GM03348 (cell line): ENCODE measurements at places on chromosomes 7 and 10.

- DNase-seq, result peak; percentile 95
These were observed 92.0 kb upstream of the INSIG1 start for GRCh38 chr7:155205368-155206317.

- DNase-seq, result peak; percentile 2
These were observed 21.6 kb upstream of the GRID1 start for GRCh38 chr10:86388119-86388704.

DNA sequence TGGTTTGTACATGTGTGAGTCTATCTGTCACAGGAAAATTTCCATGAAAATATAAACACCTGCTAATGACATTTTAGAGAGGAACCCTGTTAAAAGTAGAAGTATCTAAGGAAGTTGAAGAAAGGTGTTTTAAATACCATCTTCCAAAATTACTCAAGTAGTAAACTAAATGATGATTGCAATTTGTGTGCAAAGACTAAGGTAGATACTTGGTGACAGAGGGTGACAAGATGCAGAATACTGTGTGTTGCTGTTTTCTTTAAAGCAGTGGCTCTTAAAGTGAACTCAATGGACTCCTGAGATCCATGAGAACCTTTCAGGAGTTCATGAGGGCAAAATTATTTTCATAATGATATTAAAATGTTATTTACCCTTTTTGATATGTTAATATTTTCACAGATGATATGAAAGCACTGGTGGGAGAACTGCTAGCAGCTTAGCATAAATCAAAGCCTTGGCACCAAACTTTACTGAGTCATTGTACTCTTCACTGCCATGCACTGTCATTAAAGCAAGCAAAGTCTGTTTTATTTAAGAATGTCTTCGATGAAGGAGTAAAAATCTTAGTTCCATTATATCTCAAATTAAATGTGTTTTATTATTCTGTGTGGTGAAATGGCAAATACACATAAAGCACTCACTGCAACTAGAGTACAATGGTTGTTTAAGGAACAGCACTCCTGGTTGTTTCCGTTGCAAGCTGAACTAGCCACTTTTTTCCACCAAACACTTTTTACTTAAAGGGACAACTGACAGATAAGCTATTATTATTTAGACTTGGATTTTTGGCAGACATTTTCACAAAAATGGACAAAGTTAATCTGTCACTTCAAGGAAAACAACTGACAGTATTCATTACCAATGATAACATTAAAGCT lies 133.7 kb downstream of the LRRN3 start:
- no peak for DNase-seq

DNA sequence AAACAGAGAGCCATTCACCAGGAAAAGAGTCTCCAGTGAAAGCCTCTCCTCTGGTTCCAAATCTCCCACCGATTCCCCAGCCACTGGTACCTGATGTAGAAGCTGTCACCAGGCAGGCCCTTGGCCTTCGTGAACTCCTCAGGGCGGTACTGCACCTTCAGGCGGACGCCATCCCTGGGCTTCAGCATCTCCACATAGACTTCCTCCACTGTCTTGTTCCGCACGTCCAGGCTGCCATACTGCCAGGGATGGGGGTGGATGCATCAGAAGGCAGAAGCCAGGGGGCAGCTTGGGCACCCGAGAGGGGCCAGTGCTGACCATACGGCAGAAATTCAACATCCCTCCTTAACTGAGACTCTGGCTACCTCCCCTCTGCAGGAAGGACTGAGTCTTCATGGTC lies 118.8 kb downstream of the DLG5 start:
- no peak for DNase-seq

DNA sequence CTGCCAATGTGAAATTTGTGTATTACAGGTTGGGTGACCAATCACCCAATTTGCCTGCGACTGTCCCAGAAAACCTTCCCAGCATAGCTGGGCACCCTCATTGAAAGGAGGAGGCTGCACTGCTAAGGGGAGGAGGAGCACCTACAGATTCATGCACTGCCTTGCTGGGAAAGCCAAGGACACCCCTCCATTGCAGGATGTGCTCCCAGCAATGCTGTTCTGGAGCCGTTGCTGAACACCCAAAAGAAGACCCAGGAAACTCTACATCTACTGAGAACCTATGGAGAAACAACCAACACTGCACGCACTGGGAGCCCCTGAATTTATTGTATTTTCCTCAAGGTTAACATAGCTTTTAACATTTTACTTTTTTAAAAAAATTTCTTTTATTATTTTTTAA lies 238.2 kb upstream of the GRB10 start:
- no peak for DNase-seq

DNA sequence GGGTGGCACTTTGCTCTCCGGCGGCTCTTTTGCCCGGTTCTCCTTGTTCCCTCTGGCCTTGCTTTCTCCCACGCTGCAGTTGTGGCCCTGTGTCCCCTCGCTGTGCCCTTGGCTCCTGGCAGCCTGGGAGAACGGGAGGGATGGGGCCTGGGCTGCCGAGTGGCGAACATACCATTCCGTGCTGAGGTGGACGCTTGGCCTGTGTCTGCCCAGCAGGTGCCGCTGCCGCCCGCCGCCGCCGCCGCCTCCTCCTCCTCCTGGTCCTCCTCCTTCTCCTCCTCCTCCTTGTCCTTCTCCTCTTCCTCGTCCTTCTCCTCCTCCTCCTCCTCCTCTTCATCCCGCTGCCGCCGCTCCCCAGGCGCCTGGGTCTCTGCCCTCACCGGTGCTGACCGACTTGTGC lies 36.0 kb downstream of the AGAP3 start:
- no peak for DNase-seq

GRCh38 chr7:15625466-15625865 lies 61.0 kb downstream of the MEOX2 start:
- DNase-seq, result no peak

- DNase-seq, result no peak
These were observed 160.6 kb downstream of the LCOR start for GRCh38 chr10:96992721-96993120.

DNA sequence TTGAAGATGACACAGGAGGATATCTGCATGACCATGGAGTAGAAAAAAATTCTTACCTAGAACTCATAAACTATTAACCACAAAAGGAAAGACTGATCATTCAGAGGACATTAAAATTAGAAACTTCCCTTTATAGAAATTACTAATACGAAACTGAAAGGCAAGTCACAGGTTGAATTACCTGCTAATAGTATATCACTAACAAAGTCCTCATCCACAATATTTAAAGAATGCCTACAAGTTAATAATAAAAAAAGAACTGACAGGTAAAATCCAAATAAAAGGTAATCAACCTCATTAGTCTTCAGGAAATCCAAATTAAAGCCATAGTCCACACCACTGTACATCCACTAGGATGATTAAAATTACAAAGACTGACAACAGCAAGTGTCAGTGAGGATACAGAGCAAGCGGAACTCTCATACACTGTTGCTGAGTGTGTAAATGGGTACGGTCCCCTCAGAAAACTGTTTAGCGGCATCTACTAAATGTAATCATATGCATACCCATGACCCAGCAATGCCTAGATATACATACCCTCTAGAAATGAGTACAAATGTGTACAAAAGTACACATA lies 71.2 kb downstream of the ARHGAP21 start:
- no peak for DNase-seq

DNA sequence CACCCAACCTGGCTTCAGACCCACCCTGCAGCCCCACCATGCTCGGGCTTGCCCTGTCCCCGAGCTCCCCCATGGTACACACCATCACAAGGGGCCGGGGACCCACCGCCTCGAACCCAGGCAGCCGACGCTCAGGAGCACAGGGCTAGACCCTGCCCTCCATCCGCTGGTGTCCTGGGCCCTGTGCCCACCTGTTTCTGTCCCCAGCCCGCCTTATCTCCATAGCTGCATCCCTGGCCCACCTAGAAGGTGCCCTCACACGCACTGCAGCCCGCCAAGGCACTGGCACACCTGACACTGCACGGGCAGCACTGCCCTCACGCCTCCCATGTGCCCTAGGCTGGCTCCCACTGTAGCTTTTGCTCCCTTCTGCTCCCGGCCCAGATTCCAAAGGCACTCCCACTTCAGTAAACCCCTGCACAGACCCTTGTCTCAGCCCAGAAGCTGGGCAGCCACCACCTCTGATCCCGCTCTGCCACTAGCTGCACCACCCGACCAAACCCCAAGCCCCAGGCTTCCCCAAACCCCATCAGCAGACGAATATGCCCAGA lies 17.1 kb downstream of the YKT6 start:
- no peak for DNase-seq
